ENCODE measurements at places on chromosomes 4 and X.

- DNase-seq, result no peak
Observed at GRCh38 chr4:120327276-120327675, 260.6 kb upstream of the MAD2L1 start.

DNA sequence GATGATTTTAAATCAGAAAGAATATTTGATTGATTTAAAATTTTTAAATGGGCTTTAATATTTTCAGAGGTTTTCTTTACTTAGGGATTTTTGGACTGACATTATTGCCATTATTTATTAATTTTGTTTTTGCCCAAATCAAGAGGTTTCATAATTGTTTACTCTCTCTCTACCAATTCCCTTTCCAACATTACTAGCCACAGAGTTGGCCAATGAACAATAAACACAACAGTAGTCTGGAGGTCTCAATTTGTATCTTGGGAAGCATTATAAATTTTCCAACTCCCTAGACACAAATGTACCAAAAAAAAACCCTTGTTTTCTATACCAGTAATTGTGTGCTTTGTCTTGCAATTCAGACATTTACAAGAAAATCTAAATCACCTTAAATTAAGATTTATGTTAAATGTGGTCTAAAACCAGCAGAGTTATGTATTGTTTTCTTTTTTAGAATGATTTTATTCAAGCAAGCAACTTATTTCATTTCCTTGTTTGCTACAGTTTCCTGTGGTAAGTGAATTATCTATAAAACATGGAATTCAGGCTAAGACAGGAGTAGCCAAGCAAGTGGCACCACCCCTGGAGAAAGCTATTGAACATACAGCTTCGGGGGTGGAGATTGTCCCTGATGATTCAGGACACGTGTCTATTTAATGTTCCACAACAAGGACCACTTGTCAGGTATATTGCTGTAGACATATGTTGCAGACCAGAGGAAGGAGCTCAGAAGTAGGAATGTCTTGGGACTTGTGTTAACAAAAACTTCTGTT, 622 bp downstream of the KLKB1 start:
- DNase-seq, result no peak

- peak; percentile 63 for DNase-seq
Observed at GRCh38 chr4:78059524-78059889, 2.4 kb downstream of the FRAS1 start.

DNA sequence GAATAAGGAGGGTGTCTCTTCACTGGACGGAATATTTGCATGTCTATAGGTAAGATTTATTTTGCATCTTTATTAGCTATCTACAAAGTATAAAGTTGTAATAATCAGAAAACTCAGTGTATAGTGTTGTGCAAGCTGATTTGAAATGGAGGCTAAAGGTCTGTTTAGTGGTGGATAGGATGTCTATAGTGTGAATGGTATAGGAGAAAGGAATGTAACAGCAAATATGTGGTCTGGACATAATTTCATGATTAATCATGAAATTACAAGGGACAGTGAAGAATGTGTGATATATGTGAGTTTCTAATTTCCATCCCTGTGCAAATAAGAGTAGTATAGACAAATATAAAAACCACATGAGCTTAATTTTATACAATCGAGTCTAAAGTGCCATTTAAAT, 79.3 kb upstream of the CAMK2D start:
- peak; percentile 56 for DNase-seq

DNA sequence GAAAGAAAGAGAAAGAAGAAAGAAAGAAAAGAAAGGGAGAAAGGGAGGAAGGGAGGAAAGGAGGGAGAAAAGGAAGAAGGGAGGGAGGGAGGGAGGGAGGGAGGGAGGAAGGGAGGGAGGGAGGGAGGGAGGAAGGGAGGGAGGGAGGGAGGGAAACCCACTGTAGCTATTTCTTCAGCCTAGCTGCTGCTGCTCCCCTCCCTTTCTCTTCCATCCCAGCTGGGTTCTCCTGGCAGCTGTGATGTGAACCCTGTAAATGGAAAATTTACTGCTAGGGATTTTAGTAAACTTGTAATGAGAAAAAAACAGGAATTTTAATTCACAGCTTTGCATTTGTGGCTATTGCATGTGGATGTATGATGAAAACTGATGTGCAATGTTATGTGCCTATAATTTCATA, 8.0 kb downstream of the NR0B1 start:
- DNase-seq, result no peak

- DNase-seq, result no peak
Observed at GRCh38 chrX:49212861-49213260, 12.9 kb upstream of the SYP start.

DNA sequence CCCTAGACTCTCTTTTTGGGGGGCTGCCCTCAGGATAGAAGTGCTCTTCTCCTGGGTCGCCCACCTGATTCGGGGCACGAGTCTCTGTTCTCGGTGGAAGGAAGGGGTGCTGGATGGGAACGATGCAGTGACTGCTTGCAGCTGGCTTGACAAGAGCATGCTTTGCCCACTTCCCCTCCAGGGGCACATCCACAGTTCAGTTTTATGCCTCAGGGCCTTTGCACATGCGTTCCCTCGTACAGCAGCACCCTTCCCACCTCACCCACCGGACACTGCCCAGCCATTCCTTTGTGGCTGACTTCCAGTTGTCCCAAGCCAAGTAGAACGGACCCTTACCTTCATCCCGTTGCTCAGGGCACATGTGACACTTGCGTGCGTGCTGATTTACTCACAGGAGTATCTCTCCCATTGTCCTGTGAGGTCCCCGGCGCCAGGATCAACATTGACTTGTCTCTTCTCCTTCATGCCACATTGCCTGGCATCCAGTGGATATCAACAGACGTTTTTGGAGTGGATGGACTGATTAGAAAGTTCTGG, 60.0 kb downstream of the C4orf50 start:
- DNase-seq, result no peak

GRCh38 chr4:101162990-101163380, 184.3 kb downstream of the PPP3CA start:
- no peak for DNase-seq

DNA sequence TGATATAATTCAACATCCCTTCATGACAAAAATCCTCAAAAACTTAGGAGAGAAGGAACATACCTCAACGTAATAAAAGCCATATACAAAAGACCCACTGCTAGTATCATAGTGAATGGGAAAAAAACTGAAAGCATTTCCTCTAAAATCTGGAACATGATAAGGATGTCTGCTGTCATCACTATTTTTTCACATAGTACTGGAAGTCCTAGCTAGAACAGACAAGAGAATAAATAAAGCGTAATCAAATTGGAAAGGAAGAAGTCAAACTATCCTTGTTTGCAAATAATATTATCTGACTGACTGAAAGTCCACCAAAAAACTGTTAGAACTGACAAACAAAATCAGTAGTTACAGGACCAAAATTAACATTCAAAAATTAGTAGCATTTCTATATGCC, 985.4 kb upstream of the AGA start:
- DNase-seq, result no peak

- DNase-seq, result peak; percentile 7
Observed at GRCh38 chr4:153497988-153498967, 32.1 kb downstream of the TMEM131L start.

- DNase-seq, result no peak
Observed at GRCh38 chr4:78638337-78639172, 87.0 kb downstream of the ANXA3 start.

DNA sequence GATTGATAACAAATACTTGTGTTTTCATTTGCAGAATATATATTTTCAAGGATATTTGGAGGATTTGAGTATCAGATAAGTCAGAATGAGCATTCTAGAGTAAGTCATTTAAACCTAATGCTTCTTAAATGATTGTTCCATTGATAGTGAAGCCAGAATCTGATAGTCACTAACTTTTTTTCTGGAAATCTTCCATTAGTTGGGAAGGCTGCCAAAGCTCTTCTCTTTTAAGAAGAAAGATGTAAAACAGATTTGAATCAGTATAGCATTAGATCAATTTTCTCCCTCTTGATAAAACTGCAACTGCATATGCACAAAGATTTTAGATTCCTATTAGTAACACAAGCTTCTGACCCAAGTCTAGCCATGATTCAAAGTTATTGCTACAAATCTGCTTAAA, 256.7 kb downstream of the SPOCK3 start:
- no peak for DNase-seq

DNA sequence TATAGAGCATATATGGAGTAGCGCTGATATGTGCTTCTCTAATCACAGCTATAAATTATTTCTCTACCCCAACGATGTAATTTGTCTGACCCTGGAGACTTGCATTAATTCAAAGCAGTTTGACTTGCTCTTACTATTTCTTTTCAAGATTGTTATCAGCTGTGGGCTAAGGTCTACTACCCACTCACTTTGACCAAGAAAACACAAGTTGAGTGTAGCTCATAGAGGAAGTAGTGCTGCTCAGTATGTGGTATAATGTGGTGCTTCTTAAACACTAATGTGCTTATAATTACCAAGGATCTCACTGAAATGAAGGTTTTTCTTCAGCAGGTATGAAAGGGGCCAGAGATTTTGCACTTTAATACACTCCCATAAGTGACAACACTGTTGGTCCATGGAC, 70.1 kb downstream of the INPP4B start:
- DNase-seq, result no peak

DNA sequence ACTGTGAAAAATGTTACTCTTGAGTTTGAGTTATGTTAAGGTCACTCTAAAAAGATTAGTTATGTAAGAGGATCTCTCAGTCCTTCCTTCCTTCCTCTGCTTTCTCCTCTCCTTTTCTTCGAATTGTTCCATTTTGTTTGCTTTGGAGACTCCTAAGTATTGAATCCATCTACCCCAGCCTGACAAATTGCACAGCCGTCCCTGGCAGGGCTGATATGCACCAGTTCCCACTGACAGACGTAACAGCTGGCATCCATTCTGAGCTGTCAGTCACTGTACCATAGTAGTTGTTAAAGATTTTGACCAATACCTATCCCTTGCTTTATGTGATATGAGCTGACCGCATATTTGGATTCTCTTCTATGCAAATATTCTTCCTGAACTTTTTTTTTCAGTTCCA, 210.7 kb upstream of the IGFBP7 start:
- no peak for DNase-seq

DNA sequence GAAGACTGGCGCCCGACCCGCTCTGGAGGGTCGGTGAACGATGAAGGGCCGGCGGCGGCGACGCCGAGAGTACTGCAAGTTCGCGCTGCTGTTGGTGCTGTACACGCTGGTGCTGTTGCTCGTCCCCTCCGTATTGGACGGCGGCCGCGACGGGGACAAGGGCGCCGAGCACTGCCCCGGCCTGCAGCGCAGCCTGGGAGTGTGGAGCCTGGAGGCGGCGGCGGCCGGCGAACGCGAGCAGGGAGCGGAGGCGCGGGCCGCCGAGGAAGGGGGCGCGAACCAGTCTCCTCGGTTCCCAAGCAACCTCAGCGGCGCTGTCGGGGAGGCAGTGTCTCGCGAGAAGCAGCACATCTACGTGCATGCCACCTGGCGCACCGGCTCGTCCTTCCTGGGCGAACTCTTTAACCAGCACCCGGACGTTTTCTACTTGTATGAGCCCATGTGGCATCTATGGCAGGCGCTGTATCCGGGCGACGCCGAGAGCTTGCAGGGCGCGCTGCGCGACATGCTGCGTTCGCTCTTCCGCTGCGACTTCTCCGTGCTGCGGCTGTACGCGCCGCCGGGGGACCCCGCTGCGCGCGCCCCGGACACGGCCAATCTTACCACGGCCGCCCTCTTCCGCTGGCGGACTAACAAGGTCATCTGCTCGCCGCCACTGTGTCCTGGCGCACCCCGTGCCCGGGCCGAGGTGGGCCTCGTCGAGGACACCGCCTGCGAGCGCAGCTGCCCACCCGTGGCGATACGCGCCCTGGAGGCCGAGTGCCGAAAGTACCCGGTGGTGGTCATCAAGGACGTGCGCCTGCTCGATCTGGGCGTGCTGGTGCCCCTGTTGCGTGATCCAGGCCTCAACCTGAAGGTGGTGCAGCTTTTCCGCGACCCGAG, 568 bp downstream of the CHST7 start:
- DNase-seq, result peak; percentile 35

- DNase-seq, result peak; percentile 70
Observed at GRCh38 chr4:23728393-23728792, 161.5 kb downstream of the PPARGC1A start.

DNA sequence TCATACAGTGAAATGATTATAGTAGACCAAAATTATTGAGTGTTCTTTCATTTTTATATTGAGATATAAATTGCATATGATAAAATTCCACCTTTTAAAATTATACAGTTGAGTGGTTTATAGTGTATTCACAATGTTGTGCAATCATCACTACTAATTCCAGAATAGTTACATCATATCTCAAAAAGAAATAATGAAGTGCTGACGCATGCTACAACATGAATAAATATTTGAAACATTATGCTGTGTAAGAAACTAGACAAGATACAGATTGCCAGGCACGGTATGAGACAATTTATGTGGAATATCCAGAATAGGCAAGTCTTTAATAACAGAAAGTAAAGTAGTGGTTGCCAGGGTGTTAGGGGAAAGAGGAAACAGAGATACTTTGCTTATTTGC, 871.7 kb downstream of the FAM133A start:
- no peak for DNase-seq

GRCh38 chr4:147714575-147715401, 17.1 kb upstream of the ARHGAP10 start:
- DNase-seq, result peak; percentile 81

GRCh38 chr4:1579901-1580691, 104.0 kb downstream of the FAM53A start:
- peak; percentile 79 for DNase-seq

DNA sequence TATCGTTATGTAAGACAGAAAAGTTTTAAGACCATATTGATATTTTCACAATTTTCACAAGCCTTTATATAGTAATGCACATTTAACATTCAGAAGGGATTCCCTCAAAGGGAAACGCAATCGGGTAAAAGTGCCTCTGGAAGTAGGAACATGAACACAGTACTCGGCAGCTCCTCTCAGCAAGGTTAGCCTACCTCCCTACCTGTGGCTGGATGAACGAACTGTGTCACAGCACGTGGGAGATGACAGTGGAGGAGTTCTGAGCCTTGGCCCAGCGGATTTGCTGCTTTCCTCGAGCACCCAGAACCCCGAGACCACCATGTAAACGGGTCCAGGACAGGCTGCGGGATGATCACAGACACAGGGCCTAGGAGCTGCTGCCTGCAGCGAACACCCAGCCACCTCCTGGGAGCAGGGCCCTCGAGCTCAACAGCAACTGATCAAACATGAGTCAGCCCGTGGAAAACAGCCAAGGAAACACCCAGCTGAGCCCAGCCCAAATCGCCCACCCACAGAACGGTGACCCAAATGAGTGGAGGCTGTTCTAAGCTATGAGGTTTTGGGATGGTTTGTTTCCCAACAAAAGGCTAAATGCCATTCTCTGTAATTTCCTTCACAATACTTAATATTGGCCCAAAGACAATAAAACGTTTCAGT, 30.4 kb downstream of the FAT1 start:
- DNase-seq, result peak; percentile 61

- DNase-seq, result no peak
Observed at GRCh38 chrX:130788786-130789581, 114.0 kb downstream of the ENOX2 start.

- no peak for DNase-seq
Observed at GRCh38 chrX:50152456-50152855, 48.4 kb downstream of the AKAP4 start.

GRCh38 chr4:139227729-139228404, 50.8 kb upstream of the ELF2 start:
- no peak for DNase-seq
